ENCODE measurements at places on chromosomes 13 and 19.
A peak's percentile ranks its signal among the peaks of the same experiment; 100 is the strongest.

- DNase-seq, result no peak
These were observed 941 bp downstream of the MYPOP start for GRCh38 chr19:45901432-45901911.

GRCh38 chr13:20938302-20938701 lies 35.8 kb upstream of the XPO4 start:
- DNase-seq, result no peak

DNA sequence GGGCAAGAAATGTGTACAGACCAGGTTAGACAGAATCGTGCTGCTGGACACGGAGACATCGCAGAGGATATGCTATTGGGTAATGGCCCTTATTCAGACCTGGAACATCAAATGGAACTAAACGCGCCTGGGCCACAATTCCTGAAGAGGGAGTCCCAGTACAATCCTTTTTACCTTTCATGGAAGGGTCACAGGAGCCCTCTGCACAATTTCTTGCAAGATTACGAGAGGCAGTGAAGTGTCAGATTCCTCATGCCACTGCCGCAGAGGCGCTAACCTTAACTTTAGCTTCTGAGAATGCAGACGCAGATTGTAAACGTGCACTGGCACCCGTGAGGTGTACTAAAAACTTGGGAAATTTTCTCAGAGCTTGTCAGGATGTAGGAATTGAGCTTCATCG lies 18.1 kb downstream of the CLEC4M start:
- DNase-seq, result no peak

- no peak for DNase-seq
These were observed at the start of gene SLITRK1 for GRCh38 chr13:83881917-83882605. TSS of gene SLITRK1 (minus strand) at chr13:83882474. CDS start at chr13:83881507, 967 bp downstream.

- DNase-seq, result no peak
These were observed 6.6 kb upstream of the WDFY2 start for GRCh38 chr13:51577690-51578089.

- DNase-seq, result no peak
These were observed 21.1 kb upstream of the STK24 start for GRCh38 chr13:98598043-98598442.

DNA sequence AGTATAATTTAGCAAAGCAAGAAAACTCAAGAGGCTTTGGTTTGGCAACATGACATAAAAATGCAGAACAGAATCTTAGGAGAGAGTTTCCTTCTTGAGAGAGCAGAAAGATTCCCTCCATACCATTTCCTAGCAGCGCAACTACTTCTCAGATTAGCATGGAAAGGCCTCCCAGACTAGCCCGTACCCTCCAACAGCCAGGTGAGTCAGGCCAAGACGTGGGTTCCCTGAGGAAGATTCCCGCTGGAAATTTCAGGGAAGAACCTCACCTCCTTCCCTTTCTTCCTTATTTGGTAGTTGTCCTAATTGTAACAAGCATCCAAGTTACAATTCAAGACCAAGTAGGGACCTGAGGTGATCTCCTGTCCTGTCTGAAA lies 12.3 kb downstream of the COL4A2 start:
- DNase-seq, result no peak

- no peak for DNase-seq
These were observed 26.8 kb upstream of the CYSLTR2 start for GRCh38 chr13:48626726-48627451.

DNA sequence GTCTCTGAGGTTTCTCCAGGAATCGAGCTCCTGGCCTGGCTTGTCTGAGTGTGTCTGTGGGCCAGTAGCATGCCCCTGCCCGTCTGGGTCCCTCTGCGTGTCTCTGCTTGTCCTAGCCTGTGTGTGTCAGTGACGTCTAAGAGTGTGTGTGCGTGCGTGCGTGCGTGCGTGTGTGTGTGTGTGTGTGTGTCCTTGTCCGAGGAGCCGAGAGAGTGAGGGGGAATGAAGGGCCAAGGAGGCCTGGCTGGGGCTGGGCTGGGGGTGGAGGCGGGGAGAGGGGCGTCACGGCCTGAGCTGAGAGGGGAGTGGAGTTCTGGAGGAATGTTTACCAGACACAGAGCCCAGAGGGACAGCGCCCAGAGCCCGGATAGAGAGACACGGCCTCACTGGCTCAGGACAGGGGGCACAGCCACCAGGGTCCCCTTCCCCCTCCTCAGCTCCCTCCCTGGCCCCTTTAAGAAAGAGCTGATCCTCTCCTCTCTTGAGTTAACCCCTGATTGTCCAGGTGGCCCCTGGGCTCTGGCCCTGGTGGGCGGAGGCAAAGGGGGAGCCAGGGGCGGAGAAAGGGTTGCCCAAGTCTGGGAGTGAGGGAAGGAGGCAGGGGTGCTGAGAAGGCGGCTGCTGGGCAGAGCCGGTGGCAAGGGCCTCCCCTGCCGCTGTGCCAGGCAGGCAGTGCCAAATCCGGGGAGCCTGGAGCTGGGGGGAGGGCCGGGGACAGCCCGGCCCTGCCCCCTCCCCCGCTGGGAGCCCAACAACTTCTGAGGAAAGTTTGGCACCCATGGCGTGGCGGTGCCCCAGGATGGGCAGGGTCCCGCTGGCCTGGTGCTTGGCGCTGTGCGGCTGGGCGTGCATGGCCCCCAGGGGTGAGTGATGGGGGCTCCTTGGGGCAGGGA lies at the start of gene AXL:
TSS of gene AXL (plus strand) at position 609 of the 893 bp plus-strand sequence. CDS start at position 779, 170 bp downstream.
- no peak for DNase-seq

GRCh38 chr19:8141726-8142512 lies 7.5 kb downstream of the FBN3 start:
- no peak for DNase-seq

GRCh38 chr19:13017306-13018034 lies 22.2 kb downstream of the NFIX start:
- DNase-seq, result no peak

- DNase-seq, result no peak
These were observed 57.3 kb downstream of the IRS2 start for GRCh38 chr13:109728791-109729731.

DNA sequence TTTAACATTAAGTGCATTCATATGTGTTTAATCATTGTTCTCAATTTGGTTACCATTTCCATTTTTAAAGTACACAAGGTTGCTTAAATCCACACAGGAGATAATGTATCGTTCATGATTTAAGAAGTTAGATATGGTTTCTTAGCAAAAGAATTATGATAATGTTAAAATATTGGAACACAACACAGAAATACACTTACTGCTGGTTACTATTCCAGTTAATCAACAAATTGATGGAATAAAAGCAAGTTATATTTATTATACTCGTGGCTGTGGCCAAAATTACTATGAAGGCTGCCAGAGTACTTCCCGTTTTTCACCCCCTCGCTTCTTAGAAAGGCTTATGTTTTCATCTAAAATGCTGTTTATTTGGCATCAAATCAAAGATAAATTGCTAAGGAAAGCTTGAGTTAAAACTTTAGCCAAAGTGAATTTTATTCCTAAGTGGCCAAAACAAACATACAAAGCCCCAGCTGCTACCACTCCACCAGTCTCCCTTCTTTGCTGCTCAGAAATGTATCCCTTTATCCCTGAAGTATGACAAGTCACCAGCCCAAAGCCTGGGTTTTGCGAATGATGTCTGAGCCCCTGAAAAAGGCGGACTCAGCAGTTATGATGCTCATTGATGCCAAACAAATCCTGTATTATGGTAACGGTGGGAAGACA lies 27.7 kb downstream of the LCP1 start:
- no peak for DNase-seq

- no peak for DNase-seq
These were observed 120.6 kb downstream of the SLITRK1 start for GRCh38 chr13:83761631-83762030.

GRCh38 chr19:20453425-20453935 lies 112.1 kb downstream of the ZNF737 start:
- no peak for DNase-seq

- DNase-seq, result peak; percentile 83
These were observed 162.4 kb downstream of the FOXO1 start for GRCh38 chr13:40503966-40504591.

DNA sequence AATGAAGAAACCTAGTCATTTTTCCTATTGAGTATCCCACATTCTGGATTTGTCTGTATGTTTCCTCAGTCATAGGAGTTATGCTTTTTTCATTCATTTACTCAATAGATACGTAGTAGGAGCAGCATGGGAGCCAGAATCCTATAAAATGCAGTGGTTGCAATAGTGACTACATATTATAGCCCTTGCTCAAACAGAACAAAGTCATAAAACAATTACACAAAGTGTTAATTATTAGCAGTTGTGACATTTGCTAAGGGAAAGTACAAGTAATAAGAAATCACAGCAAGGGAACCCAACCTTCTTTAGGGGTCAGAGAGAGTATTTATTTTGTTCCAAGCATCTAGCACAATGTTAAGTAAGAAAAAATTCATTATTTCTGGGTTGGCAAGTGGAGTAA lies 27.7 kb upstream of the POU4F1 start:
- no peak for DNase-seq

DNA sequence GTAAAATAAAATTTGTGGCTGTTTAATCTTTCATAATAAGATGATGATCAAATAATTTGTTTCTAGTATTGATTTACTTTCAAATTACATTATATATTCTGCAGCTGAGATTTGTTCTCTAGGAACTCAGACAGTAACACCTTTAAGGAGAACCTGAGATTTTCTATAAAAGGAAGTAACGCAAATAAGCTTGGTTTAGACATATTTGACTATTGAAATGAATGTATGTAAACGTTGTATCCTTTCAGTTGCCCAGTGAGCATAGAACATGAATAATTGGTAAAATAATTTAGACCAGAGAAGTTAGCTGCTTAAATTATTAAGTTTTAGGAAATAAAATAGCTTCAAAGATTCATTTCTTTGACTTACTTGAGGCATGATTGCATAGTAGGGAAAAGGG lies 3.1 kb downstream of the CDK8 start:
- DNase-seq, result no peak

DNA sequence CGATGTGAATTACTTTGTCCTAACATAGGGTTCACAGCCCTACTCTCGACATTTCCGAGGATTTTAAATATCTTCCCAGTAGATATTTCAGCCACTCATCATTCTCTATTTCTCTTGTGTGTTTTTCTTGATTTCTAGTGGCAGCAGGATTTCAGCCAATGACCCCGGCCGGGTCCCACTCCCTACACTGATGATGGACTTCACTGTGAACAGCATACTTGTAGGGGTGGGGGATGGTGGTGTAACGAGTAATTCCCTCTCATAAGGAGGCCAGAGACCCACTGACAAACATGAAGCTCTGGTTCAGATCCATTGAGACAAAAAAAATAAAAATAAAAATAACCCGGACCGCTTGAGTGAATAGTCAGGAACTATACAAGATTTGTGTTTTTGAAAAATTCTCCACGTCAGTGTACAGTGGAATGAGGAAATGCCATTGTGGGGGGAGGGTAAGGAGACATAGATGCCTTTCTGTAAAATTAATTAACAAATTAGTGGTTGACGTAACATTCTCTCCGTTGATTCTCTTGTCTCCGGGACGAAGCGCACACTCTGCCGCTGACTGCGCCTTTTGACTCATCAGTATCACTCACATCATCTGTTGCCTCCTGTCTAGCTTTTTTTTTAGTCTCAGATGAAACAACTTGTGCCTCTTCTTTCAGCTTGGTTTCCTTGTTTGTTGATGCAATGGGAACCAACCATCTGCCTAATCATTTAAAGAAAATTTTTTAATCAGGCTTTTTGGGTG lies 48.8 kb upstream of the IRS2 start:
- no peak for DNase-seq

DNA sequence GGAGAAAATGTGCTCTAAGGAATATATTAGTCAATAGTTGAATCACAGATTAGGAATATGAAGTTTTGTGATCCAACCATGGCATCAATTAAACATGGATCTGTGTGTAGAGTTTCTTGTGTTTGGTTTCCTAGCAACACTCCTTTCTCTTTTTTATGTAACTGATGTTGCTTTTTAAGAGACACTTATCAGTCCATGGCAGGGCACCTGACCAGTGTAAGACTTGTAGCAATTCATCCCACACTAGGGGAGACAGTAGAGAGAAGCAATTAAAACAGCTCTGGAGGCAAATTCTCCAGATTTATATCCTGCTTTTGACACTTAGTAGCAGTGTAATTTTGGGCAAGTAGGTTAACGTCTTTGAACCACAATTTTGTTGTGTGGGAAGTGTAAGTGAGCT lies 1229.0 kb downstream of the PCDH9 start:
- no peak for DNase-seq

DNA sequence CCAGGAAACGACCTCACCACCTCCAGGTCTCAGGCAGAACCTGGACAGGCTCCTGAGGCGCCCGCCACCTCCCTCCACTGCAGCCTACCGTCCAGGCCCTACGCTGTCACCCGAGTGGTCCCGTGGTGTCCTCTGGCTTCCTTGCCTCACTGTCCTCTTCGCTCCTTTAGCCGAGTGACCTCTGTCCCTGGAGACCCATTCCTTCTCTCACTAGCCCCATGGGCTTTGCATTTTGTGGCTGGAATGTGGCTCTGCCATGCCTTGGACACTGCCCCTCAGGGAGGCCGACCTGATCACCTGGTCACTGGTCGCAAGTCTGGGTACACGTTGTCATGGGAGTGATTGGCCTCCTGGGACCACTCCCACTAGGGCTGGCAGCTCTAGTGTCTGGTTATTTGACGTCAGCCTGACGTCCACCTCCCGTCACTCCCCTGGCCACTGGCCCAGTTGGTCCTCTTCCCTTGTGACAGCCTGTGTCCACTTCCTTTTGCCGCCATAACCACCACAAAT lies 17.9 kb downstream of the SLC25A42 start:
- DNase-seq, result no peak

DNA sequence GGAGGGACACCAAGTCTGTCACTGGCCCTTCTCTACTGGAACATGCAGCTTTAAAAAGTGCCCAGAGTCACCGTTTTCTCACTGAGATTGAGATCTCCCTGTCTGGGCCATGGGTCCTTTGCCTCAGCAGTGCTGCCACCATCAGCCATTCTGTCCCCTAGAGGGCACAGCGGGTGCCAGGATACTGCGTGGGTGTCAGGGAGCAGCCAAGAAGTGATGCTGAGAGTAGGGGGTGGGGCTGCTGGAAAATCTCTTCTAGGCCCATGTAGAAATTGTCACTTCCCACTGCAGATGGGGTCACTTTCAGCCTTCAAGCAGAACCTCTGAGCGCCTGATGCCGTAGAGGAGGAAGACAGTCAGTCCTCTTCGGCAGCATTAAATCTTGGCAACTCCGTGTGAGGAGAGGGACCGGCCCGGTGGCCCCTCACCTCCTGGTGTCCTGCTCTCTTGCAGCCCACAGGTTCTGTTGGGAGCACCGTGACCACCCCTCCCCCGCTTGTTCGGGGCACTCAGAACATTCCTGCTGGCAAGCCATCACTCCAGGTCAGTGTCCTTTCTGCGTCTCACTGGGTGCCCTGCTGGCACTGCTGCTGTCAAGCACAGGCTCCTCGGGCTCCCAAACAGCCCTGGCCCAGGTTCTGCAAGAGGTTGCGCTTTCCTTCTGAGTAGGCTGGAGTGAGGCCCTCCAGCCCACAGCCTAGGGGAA lies 21.4 kb downstream of the TSSK6 start:
- DNase-seq, result no peak
